Left kidney (tissue), 8 donors: ENCODE measurements at places on chromosomes 5 and 9. TPM values are rescaled to one million over a fixed set of nuclear protein-coding genes. Genes with fewer than 3 reads are reported as not detected.

DNA sequence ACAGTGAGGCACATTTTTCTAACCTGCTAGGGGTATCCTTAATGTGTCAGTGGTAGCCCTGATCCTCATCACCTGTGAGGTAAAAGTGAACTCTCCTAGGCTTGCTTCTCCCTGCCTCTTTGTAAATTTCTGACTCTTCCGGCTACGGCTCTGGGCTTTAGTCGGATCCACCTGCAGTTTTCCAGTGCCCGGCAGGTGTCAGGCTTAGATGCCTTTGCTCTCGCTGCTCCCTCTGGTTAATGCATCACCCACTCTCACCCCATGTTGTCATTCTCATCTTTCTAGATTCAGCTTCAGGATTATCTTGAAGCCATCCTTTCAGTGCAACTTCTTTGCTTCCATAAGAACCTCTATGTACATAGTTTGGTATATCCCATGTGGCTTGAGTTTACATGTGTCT lies 3.6 kb downstream of the CEP78 start:
- DNase-seq: peak; percentile 26

AJM1 gene
- polyA plus RNA-seq: 1.00 TPM

DNA sequence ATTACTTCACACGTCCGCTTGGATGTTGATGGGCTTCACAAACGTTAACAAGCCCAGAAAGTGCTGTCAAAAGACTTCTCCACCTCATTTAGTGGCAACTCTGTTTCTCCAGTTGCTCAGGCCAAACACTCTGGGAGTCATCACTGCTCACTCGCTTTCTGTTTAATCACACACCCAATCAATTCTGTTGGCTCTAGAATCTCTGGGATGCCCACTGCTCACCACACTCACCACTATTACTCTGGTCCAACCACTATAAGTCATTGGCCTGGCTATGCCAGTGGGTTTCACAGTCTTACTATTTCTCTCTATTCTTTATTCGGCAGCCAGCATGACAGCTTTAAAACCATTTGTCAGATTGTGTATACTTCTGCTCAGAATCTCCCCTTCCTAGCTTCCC lies 163.5 kb downstream of the KDM4C start:
- no peak for DNase-seq

DNA sequence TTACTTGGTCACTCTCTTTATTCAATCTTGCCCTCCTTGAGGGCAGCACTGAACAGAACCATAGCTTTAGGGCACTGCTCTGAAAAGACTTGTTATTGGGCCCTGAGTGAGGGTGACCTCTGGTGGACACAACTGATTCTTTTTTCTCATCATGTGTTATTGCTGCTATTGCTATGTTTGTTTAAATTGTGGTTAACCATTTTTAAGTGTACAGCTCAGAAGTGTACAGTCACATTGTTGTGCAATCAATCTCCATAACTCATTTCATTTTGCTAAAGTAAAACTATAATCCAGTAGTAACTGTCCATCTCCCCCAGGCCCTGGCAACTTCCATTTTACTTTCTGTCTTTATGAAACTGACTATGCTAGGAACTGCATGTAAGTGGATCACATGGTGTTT lies 351.1 kb upstream of the RIOK2 start:
- peak; percentile 26 for DNase-seq

MUSK gene
- 0.15 TPM for polyA plus RNA-seq

FNBP1 gene
- 57.8 TPM for polyA plus RNA-seq

DNA sequence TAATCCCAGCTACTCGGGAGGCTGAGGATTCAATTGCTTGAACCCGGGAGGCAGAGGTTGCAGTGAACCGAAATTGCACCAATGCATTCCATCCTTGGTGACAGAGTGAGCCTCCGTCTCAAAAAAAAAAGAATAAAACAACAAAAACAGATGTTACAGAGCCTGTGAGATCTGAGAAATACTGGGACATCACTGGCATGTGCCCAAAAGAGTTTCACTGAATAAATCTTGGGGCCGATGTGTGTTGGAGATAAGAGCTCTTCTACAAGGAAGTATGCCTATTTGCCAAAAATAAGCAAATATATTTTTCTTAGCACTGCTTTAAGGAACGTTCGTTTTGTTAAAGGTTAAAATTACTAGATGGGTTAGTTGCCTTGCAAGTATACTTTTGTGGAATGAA lies 55.1 kb downstream of the KIAA1958 start:
- no peak for DNase-seq

DNA sequence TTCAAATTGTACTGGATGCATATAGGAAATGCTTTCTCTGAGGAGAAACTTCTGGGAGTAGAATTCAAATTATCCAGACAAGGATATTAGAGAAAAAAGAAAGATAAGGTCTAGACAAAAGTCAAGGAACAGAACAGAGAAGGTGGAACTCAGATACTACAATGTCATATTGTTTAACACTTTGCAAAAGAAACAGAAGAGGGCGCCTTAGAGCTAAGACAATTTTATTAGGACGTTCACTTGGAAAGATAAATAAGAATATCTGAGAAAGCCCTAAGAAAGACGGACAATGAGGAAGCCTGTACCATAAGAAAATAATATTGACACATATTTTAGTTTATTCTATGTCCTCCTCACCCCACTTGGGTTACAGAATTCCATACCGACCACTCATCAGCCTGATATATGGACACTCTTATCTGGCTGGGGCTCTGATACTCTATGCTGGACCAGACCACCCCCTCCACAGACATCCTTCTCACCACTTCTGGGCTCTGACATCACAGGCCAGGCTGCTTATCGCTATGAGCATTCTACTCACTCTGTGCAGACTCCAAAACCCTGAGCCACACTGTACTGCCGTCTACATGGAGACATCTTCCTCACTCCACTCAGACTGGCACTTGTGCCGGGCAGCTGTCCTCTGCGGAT lies 9.1 kb upstream of the AK3 start:
- peak; percentile 45 for DNase-seq

DNA sequence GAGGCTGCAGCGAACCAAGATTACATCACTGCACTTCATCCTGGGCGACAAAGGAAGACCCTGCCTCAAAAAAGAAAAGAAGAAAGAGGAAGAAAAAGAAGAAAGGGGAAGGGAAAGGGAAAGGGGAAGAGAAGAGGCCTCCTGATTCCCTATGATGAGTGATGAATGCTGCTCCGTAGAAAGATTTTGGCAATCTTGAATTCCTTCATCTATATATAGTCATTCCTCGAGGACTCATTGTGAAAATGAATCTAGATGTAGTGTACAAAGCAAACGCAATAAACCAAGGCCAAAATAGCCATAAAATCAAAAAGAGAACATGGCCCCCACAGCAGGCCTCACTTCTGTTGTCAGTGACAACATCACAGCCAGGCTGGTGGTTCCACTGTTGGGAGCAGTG lies 218.0 kb downstream of the DCP2 start:
- DNase-seq: no peak

- no peak for DNase-seq
Observed at GRCh38 chr9:27408001-27408400, 111.1 kb upstream of the EQTN start.

MEIKIN gene
- not detected for polyA plus RNA-seq

PCDHB16 gene
- 8.1 TPM for polyA plus RNA-seq

DNA sequence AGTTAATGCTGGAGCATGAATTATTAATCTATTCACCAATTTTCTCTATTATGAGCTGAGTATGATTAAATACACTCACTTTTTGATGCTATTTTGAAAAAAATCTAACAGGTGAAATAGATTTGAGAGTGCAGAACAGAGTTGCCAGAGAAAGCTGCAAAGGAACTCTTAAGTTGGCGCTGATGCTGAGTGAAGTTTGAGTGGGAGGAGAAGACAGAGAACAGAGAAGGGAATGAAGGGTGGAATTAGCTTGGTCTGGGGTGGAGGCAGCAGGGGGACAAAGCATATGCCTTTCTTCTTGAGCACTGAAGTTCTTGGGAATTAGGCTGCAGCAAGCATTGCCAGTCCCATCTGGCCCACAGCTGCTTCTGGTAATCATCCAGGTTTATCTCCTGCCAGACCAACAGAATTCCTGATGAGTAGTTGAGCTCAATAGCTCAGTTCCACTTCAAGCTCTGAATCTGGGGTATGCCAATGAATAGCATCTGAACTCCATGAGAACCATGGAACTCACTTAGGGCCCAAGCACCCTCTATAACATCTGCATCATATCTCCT lies 290.1 kb downstream of the HINT1 start:
- no peak for DNase-seq

DNA sequence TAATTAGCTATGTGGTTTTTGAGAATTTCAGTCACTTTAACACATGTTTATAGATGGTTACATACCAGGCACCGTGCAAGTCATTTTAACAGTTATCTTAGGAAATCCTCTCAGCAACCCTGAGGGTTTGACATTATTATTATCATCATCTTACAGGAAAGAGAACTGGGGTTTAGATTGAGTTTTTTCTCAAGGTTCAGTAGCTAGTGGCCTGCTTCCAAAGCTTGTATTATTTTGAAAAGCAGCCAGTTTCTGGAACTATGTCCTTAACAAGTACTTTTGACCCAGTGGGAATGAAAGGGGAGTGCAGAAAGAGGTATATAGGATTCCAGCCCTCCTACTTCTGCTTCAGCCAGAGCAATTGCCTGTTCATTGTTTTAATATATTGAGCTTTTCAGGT lies 157.5 kb downstream of the COMMD10 start:
- DNase-seq: no peak

DNA sequence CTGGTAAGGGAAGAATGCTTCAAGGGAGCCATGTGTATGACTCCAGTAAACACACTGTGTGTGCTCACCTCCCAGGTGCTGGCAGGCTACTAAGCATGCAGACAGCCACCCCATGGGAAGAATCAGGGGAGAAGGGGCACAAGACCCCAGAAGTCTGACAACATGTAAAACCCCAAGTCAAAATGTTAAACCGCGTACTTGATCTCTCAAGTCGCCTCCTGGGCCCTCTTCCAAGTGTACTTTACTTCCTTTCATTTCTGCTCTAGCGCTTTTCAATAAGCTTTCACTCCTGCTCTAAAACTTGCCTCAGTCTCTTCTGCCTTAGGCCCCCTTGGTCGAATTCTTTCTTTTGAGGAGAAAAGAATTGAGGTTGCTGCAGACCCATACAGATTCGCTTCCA lies 31.3 kb downstream of the DAPK1 start:
- no peak for DNase-seq

TMEM267 gene
- 24.3 TPM for polyA plus RNA-seq

GRCh38 chr5:62369039-62369438 lies 34.7 kb downstream of the DIMT1 start:
- DNase-seq: no peak

DNA sequence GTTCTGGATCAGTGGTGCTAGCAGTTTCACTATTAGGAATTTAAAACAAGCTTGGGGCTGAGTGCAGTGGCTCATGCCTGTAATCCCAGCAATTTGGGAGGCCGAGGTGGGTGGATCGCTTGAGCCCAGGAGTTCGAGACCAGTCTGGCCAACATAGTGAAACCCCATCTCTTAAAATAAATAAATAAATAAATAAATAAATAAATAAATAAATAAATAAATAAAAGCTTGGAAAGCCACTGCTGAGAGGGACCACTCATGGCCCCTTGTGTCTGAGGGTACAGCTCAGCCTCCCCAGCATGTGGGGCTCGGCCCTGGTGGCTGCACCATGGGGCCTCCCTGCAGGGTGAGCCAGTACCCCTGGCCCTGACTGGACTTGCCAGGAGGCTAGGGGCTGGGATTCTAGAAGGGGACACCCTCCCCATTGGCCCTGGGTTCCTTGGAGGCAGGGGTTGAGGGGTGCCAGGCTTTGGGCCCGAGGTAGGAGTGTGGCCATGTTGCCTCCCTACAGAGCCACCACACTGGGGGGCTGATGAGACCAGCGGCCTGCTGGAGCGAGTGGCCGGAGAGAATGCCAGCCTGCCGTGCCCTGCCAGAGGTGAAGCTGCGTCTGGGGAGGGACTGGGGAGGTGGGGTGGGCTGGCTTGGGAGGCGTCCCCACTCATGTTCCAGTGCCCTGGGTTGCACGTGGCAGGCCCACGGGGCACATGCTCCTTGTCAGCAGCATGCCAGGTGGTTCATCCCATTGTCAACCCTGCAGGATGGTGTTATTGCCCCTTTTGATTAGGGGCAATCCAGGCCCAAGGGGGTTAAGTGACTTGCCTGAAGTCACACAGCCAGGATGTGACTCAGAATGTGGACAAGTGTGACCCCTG lies 76.5 kb downstream of the HMCN2 start:
- DNase-seq: no peak

PHPT1 gene
- polyA plus RNA-seq: 64.9 TPM

SLC34A1 gene
- 200 TPM for polyA plus RNA-seq

DNA sequence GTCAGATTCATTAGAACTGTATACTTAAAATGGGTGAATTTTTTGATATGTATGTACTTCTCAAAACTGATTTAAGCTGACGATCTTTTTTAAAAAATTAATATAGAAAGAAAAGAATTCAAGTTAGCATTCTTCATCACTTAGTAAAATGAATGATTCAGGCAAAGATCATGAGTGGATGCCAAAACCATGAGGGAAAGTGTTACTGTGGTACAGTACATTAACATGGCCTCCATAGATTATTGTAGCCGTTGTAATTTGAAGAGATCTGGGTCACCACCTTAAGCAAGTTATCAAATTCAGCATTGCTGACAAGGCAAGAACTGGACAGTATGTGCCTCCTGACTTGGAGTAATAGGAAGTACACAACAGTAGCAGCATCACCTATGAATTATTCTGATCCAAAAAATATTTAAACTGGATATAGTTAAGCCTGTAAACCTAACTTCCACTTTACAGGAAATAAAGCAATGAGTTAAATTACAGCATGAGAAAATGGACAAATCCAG lies 29.7 kb downstream of the C9orf85 start:
- DNase-seq: no peak

SARDH gene
- polyA plus RNA-seq: 9.6 TPM

FOXD4L4 gene
- polyA plus RNA-seq: not detected

GRCh38 chr9:112699230-112699629 lies 18.7 kb downstream of the INIP start:
- no peak for DNase-seq

- no peak for DNase-seq
Observed at GRCh38 chr5:6584101-6584645, 48.7 kb downstream of the NSUN2 start.

GRCh38 chr9:32395510-32396216 lies 11.2 kb downstream of the ACO1 start:
- no peak for DNase-seq

WWC1 gene
- 80.0 TPM for polyA plus RNA-seq

GRCh38 chr5:103849934-103850333 lies 287.3 kb upstream of the NUDT12 start:
- DNase-seq: no peak

GRCh38 chr5:179825655-179826182 lies 5.0 kb downstream of the SQSTM1 start:
- no peak for DNase-seq

CTXN3 gene
- polyA plus RNA-seq: not detected

DNA sequence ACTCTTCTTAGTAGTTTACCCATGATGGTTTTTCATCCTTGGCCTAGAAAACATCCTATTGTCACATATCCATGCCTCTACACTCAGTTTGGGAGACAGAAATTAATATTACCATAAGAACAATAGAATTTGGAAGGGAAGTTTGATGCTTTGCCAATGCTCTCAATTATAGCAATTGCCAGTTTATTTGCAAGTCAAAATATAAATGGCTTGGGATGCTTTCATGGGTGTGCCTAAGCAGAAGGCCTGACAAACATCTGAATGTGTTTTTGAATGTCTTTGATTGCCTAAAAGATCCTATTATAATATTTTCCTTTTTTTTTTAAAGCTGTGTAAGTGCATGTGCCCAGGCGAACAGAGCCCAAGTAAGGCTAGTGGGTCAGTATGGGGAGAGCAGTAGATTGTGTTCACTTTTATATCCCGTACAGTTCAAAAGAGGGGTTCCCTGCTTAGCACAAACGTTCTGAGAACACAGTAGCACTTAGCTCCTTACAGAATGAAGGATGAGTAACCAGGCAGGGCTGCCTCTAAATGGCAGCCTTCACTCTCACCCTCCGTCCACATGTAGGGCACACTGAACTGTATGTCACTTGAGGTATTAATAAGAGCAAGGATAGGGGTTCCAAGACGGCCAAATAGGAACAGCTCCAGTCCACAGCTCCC lies 56.0 kb upstream of the AGXT2 start:
- DNase-seq: no peak

SSBP2 gene
- polyA plus RNA-seq: 98.5 TPM
